Stimulated activated CD4-positive, alpha-beta T cell treated with anti-CD3 and anti-CD28 coated beads, TNF-alpha, amount 100 ng/mL, for 4 hours (primary cell): ENCODE measurements at places on chromosomes 12 and 14.
A peak's percentile ranks its signal among the peaks of the same experiment; 100 is the strongest.

GRCh38 chr14:79413734-79414428 lies 797.4 kb downstream of the DIO2 start:
- no peak for DNase-seq

- no peak for DNase-seq
Observed at GRCh38 chr14:92362781-92363235, 39.8 kb downstream of the SLC24A4 start.

GRCh38 chr12:122406701-122407164 lies 15.7 kb downstream of the CLIP1 start:
- no peak for DNase-seq

- DNase-seq, result no peak
Observed at GRCh38 chr14:95258754-95259593, 60.7 kb downstream of the CLMN start.

DNA sequence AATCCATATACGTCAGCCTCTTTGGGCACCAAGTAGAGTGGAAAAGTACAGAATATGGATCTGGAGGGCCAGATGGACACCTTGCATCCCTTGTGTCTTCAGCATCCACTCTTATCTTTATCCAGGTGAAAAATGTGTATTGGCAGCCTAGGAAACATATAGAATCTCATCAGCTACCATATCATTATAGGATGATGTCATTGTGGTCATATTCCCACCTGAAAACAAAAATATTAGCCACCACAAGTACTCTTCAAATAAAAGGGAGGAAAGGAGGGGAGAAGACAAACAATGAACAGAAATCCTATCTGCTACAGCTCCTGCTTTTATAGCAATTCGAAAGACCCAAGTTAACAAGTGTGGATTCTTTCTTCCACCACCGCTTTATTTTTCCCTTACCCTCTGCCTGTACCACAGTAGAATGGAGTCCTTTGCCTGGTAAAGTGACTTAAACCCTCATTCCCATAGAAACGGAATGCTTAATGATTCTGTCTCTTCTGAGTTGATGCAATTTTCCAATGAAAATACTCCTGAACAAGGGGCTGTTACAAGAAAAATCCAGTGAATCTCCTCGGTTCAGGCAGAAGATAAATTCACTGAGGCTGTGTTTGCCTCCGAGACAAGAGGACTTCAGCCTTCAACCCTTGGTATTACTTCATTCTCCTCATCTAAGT lies 13.8 kb upstream of the IL26 start:
- no peak for DNase-seq

- DNase-seq, result no peak
Observed at GRCh38 chr12:5523396-5524115, 91.6 kb downstream of the NTF3 start.

GRCh38 chr14:28983279-28983678 lies 216.7 kb downstream of the FOXG1 start:
- no peak for DNase-seq

DNA sequence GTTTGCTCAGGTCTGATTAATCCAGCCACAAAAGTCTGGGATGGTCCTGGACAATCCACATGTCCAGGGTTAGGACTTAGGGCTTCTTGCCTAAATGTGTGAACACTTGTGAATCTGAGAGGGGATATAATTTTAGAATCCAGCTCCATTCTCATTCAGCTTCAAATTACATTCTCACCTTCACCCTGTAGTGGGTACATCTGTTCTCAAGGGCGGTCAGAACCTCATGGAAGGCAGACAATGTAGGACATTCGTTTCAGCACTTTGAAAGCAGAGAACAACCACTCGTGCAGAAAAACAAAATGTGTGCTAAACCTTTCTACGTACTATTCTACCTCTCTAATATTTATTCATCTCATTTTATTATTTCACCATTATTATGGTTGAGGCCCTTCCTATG lies 1.2 kb downstream of the TMEM229B start:
- no peak for DNase-seq

DNA sequence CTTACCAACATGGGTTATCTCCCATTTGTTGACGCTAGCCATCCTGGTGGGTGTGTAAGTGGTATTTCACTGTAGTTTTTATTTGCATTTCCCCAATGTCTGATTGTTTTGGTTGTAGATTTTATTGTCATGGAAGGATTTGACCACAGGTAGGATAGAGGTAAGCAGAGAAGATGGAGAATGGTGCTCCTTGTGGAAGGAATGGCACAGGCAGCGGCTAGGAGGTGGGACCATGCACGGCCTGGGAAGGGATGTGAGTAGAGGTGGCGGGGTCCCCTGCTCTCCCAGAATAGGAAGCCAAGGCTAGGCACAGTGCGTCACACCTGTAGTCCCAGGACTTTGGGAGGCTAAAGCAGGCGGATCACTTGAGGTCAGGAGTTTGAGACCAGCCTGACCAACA lies 41.4 kb downstream of the PHETA1 start:
- no peak for DNase-seq

- DNase-seq, result no peak
Observed at GRCh38 chr12:120489018-120489417, 6.9 kb upstream of the DYNLL1 start.

- DNase-seq, result no peak
Observed at GRCh38 chr12:64551676-64552075, 58.6 kb upstream of the RASSF3 start.

DNA sequence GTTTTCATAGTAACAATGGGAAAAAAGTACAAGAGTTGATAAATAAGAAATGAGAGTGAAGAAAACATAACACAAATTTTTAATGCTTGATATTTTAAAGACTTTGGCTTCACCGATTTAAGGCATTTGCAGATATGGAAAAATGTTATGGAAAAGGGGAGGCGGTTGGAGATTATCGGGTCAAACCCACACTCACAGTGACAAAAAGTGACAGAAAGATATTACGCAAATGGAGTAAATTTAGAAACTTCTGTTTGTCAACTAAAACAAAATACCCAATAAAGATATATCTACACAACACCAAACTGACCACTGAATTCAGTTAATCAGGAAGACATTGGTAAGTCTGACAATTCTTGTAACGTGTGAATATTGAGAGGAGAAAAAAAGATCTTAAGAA lies 2.5 kb downstream of the PPP1R12A start:
- DNase-seq, result no peak

- no peak for DNase-seq
Observed at GRCh38 chr14:93078870-93079269, 36.9 kb downstream of the ITPK1 start.

- no peak for DNase-seq
Observed at GRCh38 chr14:48580692-48581091, 905.3 kb upstream of the MDGA2 start.

DNA sequence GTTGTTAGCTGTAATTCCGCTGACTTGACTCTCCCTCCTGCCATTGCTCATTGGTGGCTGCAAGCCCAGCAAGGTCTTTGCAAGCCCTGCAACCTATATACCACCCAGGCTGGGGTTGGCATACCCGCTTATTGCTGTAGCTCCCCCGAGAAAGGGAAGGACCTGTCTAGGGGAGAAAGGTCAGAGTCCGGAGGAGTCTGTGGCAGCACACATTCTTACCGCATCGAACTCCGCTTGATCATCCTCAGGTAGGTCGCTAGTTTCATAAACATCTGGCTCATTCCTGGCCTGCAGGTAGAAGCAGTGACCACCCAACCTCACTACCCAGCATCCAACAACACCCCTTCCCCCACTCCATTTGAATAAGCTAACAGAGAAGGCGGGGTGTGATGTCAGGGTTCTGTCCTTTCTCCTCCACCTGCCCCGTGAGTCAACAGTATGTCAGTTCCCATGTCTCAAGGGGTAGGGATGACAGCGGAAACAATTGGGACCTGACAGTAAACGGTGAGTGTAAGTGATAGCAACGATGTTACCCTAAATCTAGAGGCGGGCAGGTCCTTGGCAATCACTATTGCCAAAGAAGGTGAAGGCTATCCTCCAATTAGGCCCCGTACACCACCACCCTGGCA lies 1.1 kb downstream of the DCTN2 start:
- DNase-seq, result no peak

GRCh38 chr14:64628940-64629408 lies 75.2 kb upstream of the PLEKHG3 start:
- no peak for DNase-seq

- no peak for DNase-seq
Observed at GRCh38 chr12:86660488-86661147, 404.4 kb upstream of the MGAT4C start.

DNA sequence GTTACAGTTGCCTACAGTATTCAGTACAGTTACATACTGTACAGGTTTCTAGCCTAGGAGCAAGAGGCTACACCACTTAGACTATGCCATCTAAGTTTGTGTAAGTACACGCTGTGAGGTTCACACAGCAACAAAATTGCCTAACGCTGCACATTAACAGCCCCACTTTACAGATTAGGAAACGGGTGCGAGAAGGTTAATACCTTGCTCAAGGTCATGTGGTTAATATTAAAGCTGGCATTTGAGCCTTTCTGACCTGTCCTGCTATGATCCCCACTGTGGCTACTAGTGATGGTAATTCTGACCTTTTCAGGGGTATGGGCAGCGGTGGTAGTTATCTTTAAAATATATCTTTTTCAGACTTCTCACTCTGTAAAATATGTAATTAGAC lies 20.9 kb downstream of the ACVR1B start:
- no peak for DNase-seq

- no peak for DNase-seq
Observed at GRCh38 chr14:104383996-104384775, 195.4 kb upstream of the C14orf180 start.

GRCh38 chr14:53450871-53451270 lies 297.7 kb upstream of the DDHD1 start:
- no peak for DNase-seq

- no peak for DNase-seq
Observed at GRCh38 chr14:101352567-101352966, 208.7 kb upstream of the DIO3 start.

DNA sequence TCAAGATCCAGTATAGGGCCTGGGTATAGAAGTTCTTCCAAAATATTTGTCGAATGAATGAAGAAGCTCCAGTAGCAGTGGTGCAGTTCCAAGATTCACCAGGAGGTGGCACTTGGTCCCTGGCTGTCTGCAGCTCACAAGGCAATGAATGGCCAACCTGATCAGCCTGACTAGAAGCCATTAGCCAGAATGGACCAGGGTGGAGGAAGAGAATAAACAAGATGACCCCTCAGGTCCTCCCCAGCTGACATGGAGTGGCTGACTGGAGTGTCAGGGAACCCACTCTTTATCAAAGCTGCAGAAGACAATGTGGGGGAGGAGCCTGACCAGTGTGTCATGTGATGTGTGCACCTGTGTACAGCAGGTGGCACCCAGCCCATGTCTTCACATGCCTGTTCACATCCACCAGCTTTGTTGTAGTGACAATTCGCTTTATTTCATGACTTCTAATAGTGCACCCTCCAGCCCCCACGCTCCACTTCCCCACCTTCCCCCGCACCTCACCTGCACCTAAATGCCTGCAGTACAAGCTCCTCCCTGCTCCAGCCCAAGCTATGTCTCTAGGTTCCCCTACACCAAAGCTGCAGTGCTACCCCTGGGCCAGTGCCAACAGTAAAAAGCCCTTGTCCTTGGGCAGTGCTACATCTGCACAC lies 3.0 kb downstream of the LTBP2 start:
- DNase-seq, result peak; percentile 68

DNA sequence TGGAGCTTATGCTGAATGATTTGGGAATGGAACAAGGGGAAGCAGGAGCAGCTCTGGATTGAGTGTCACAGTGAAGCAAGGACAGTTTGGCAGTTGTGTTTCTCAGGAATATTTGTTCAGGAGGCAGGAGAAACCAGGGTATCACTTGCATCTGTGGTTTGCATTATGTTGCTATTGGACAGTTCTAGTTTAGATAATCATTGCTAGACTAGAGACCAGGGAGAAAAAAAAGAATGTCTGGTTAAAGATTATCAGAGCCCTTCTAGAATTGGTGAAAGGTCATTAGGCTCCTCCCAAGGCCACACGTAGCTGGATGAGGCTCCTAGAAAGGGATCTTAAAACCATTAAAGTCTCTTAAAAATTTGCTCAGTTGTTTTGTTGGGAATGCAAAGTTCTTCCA lies 17.0 kb upstream of the SRSF5 start:
- no peak for DNase-seq

DNA sequence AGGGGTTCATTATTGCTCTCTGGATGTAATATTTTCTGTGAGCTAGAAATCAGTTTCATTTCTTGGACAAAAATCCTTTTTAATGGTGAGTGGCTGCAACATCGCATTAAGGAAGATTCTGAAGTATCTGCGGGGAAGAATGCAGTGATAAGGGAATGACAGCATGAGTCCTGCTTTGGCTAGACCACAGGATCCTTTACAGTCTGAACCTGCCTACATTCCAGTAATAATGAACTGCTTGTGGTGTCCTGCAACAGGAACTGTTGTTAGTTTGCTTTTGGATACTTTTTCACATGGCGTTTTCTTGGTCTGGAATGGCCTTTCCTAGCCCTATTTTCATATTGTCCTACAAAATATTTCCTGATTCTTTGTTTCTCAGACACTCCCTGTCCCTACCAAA lies 15.7 kb downstream of the MDM2 start:
- no peak for DNase-seq

DNA sequence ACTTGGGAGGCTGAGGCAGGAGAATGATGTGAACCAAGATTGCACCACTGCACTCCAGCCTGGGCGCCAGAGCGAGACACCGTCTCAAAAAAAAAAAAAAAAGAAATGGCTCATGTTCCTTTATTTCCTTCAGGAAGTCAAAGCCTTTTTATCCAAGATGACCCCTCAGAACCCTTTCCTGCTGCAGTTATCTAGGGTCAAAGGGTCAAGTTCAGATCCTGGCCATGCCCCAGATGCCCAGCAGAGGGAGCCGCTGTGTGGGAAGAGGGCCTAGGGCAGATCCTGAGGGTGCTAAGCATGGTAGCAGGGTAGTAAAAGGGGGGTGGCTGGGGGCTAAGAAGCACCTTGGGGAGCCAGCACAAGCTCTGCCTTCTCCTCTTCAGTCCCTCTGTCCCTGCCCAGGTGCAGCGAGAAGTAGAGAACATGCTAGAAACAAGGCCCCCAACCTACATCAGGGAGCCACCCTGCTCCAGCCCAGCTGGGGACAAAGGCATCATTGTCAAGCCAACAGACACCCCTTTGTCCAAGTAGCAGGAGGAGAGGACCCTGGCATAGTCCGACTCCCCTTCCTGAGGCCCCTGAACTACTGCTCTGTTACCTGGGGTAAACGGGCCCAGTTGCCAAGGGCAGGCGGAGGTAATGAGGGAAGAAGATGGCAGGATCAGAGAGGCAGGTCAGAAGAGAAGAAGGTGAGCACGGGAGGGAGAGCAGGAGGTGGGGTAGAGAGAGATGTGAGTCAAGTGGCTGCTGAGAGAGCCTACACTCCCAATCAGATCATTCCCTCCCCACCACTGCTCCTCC lies 6.5 kb downstream of the NFE2 start:
- peak; percentile 30 for DNase-seq

DNA sequence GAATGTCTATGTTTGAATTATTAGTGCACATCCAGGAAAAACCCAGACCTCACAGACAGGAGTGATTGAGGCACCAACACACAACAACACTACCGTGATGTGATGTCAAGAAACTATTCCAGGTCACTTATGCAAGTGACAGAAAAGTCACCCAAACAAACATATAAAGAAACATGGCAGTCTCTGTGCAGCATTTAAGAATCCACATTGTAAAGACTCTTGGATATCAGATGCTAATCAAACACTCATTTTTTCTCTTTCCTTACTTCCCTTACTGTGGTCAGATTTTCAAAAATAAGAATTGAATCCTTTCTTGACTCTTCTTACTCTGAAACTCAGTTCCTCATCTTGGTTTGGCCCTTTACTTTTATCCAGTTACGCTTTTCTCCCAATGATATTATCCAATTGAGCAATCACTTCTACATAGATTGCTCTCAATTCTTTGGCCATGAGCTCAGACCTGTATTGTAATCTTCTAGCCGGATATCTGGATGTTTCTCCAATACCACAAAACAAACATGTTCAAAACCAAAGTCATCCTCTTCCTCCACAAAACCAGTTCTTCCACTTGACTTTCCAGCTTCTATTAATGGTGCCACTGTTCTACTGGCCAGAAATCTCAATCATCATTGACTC lies 115.4 kb downstream of the DUSP6 start:
- no peak for DNase-seq
